ENCODE measurements at places on chromosomes 13 and 19.

- no peak for DNase-seq
Observed at GRCh38 chr19:39752390-39752789, 14.6 kb upstream of the CLC start.

DNA sequence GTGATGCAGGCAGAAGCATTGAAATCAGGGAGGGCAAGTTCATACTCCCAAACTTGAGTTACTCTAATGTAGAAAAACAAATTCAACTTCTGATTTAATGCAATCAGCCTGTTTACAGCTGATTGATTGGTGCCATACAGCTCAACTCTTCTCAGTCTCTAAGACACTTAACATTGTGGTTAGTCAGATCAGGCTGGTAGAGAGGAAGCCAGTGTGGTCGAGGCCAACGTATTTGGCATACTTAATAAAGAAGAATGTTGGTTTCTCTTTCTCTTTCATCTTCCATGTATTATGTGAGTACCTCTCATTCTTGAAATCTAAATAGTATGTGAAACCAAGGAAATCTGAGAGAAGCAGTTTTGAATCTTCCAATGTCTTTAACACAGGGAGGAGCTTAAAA is 255.0 kb upstream of the SLITRK1 start:
- DNase-seq: no peak

DNA sequence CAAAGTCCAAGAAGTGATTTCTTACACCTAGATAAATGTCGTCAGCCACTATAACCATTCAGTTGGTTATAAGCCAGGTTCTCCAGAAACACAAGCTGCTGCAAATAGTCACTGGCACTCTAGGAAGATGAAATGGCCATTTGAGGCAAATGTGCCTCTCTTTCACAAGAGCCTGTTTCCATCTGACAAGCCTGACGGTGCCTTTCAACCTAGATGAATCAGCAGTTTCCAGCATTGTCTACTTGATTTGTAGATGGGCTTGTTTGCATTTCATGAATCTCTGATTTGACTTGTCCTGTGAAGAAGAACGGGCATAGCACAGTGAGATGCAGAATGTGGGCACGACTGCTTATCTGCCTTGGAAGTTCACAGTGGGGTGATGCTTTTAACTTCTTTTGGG is 327.2 kb downstream of the LMO7 start:
- no peak for DNase-seq

DNA sequence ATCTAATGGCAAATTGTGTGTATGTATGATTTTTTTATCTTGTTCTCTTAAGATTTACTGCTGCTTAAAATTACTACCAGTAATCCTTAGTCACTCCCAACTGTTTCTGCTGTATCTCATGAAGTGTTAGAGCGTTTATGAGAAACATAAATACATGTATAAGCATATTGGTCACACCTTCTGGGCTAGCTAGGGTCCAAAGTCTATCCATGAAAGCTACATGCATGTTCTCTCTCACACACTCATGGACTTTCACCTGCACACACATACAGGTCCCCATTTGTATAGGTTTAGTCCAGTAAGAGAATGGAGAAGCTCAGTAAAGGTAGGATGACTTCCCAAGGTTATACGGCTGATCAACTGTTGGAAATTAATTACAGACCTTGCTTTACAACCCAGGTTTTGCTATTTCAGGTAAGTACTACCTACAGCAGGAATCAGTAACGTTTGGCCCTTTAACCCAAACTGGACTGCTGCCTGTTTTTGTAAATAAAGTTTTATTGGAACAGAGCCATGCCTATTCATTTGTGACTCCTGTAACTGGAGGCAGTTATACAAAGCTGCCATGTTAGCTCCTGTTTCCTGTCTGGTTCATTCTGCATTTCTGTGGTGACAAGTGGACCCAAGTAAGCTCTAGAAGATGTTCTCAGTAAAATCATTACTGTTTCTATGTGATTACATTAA is 15.3 kb downstream of the METTL21C start:
- no peak for DNase-seq

DNA sequence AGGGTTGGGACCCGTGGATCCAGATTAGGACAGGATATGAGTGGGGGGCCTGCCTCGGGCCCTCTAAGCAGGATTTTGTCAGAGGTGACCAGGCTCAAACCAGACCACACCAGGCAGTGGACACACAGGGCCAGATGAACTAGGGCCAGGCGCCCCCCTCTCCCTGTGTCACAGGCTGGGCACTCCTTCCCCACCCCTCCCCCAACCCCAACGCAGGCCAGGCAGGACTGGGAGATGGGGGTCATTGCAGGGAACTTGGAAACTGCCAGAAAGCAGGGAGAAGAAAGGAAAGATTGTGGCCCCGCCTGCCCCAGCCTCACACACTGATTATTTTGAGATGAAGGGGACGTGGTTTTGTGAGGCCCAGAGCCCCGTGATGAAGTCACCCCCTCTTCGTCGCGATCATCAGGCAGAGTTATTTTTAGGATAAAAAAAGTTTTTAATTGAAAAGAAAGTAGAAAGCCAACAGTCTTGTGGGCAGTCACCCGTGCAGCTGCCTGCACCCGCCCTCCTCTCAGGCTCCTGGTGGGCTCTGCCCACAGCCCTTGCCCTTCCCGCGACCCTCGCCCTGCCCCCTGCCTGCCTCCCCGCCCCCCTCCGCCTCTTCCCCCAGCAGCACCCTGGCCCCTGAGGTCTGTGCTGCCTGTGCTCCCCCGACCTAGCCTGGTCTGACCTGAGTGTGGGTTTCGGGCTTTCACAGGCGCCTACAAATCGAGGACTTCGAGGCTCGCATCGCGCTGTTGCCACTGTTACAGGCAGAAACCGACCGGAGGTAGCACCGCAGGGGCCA is 1.9 kb upstream of the YJEFN3 start:
- no peak for DNase-seq

- no peak for DNase-seq
Observed at GRCh38 chr13:19685437-19685836, 52.0 kb downstream of the MPHOSPH8 start.

GRCh38 chr19:2375353-2376121 is 15.5 kb downstream of the TMPRSS9 start:
- no peak for DNase-seq

- no peak for DNase-seq
Observed at GRCh38 chr13:110216398-110217041, 90.4 kb downstream of the COL4A1 start.

DNA sequence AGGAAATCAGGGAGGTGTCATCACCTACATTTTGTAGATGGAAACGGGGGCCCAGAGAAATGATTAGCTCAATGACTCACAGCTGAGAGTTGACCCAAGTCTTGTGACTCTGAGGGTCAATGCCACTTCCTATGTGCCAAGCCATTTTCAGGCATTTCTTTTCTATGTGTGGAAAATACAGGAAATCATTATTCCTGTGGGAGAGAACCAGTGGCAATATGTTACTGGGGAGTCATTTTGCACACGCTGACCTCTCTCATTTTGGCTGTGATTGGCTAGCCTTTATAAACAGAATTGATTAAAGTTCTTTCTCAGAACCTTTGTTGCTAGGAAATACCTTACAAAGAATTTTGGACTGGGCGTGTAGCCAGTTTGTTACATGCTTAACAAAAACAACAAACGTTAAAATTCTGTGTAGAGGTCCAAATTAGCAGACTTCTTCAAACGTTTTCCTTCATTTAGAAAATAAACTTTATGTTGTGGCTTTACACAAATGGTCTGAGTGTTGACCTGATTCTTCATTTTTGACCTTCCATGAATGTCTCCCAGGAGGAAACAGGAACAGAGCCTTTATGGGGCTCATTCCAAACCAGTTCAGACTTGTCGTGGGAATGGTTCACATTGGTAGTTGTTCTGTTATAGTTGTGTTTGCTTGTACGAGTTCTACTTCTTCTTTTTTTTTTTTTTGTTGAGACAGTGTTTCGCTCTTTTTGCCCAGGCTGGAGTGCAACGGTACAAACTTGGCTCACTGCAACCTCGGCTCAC is 11.4 kb downstream of the PCCA start:
- DNase-seq: no peak

GRCh38 chr19:13024951-13025697 is 29.8 kb downstream of the NFIX start:
- no peak for DNase-seq

DNA sequence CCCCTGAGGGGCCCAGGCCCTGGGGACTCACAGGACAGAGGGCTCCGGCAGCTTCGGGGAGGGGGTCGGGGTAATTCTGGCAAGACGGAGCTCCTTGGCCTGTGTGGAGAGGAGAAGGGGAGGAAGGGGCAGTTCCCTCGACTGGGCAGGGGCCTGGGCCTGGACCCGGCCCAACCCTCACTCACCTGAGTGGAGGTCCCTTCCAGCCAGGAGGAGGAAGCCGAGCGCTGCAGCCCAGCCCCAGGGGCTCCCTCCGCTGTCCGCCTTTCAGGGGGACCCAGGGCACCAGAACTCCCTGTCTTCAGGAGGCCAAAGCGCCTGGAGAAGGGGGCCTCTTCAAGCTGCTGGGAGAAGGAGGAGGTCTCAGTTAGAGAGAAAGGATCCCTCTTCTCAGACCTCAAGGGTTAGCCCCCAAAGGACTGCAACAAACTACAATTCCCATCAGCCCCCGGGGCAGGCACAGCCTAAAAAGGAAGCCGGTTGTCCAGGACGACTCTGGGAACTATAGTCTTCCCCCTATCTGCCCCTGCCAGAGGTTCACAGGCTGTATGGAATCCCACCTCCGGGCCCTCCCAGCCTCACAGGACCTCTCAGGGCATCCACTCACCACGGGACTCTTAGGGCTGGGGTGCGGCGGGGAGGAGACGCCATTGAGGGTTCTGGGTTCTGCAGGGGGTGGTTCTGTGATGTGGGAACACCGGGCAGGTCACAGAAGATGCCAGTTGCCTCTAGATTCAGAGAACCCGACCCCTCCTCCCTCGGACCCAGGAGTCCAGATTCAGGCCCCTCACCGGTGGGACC is 19.8 kb downstream of the EPS8L1 start:
- no peak for DNase-seq

DNA sequence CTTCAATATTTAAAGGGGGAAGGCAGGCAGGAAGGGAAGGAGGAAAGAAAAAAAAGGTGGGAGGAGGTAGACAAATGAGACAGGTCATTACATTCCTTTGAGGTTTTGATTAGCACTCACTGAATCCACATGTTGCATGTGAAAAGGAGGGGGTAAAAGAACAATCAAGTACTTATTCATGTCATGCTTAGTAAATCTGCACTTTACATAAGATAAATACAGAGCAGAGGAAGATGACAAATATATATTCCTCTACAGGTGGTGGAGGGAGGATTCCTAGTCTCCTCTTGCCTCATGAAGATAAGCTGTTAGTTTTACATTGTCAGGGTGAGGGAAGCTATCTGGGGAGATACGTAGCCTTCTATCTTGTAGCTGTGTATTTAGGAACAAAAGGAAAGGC is 1645.4 kb upstream of the SPRY2 start:
- no peak for DNase-seq

GRCh38 chr13:97325738-97326137 is 103.6 kb downstream of the MBNL2 start:
- DNase-seq: no peak

- no peak for DNase-seq
Observed at GRCh38 chr13:46667687-46668281, 114.8 kb downstream of the LRCH1 start.

DNA sequence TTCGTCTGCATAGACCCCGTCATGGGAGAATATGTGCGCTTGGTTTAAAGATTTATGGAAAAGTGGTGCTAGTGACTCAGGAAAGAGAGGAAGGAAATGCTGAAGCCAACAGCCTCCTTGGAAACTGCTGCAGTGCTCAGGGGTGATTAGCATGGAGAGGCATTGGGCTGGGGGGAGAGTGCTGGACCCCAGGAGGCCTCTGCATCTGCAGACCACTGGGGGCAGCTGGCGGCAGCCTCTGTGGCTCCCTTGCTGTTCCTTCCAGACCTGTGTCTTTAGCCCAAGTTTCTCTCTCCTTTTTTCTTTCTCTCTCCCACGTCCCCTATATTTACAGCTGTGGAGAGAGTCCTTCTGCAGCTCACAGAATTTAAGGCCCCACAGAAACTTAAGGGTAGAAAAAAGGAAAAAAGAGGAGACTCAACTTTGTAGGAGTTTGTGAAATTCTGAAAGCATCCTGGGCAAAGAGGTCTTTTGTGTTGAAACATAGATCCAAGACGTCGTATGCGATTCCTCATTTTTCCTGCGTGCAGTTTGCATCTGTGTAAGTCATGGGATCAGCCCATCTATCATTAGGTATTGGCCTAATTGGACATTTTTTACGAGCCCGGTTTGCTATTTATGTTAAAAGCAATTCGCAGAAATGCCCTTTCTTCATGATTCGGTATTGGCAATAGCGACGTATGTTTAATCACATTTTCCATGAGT is 116.2 kb upstream of the ZNF536 start:
- DNase-seq: no peak

- DNase-seq: no peak
Observed at GRCh38 chr13:98171900-98172589, 5.0 kb downstream of the RNF113B start.

DNA sequence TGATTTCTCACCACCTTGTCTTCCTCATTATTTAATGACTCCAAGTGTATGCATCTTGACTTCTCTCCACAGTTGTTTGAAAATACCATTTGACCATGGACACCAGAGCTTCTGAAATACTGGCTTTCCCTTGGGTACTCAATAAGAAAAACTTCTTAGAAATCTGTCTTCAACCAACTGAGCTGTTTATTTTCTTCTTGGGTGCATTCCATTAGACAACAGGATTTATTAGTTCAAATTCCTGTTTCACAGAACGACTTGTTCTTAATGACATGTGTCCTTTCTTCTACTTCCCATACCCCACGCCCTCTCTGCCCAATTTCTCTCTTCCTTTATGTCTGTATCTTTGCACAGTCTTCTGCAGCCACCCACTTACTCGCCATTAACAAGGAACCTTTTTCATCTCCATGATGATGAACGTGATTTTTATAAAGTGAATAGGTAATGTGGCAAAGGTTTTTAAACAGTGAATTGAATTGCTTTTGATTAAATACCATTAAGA is 11.3 kb upstream of the ITM2B start:
- no peak for DNase-seq

GRCh38 chr19:15372470-15372869 is 7.1 kb downstream of the AKAP8 start:
- DNase-seq: no peak

GRCh38 chr13:112270951-112271350 is 105.2 kb upstream of the SPACA7 start:
- DNase-seq: no peak

GRCh38 chr19:47176627-47177090 is 46.0 kb downstream of the SAE1 start:
- no peak for DNase-seq

GRCh38 chr13:24035411-24035810 is 125.1 kb upstream of the SPATA13 start:
- DNase-seq: no peak

GRCh38 chr19:8319807-8320520 is 1.2 kb downstream of the NDUFA7 start:
- no peak for DNase-seq

- DNase-seq: no peak
Observed at GRCh38 chr13:99124794-99125316, 75.8 kb upstream of the UBAC2 start.

DNA sequence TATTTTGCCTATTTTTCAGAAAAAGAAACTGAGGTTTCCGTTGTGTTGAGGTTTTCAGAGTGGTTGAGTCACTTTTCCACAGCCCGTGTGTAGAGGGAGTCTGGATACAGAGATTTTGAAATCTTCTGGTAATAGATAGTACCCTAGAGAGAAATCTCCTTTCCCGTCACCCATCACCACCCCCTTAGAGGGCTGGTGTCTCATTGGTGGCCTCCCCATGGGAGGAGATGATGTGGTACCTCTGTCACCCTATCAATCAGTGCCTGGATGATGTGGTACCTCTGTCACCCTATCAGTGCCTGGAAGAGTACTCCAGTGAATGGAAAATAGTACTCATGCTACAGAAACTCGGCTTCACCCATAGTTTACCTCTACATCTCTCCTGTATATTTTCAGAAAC is 42.2 kb upstream of the SERP2 start:
- DNase-seq: no peak

- DNase-seq: no peak
Observed at GRCh38 chr19:3350014-3350663, 16.2 kb upstream of the NFIC start.

Measured in HuH-7 (cell line).